Stimulated activated CD4-positive, alpha-beta T cell treated with anti-CD3 and anti-CD28 coated beads, TNF-alpha, amount 100 ng/mL, for 4 hours (primary cell): ENCODE measurements at places on chromosomes 7 and 10.

DNA sequence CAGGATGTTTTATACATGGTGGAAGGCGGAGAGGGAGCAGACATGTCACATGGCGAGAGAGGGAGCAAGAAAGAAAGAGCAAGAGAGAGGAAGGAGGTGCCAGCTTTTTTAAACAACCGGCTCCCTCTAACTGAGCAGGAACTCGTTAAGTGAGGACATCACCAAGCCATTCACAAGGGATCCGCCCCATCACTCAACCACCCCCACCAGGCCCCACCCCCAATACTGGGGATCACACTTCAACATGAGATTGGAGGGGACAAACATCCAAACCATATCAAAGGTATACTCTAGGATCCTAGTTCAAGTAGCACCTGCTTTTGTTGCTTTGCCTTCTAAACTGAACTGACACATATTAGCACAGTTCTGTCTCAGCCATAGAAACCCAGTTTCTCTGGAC is 141.9 kb upstream of the KLF14 start:
- no peak for DNase-seq

GRCh38 chr10:110168601-110169481 is 38.6 kb upstream of the MXI1 start:
- DNase-seq = no peak

- DNase-seq = no peak
These were observed 34.1 kb upstream of the NOBOX start for GRCh38 chr7:144437370-144438191.

DNA sequence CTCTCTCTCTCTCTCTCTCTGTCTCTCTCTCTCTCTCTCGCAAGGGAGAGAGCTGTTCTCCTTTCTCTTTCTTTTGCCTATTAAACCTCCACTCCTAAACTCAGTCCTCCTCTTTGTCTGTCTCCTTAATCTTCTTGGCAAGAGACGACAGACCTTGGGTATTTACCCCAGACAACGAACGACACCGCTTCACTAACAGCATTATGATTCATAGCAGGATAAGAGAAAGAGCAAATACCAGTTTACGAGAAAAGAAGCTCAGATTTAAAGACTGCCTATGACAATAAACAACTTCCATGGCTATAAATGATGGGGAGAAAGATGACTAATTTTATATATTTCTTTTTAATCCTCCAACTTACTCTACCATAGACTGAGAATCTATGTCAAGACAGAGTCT is 1396.5 kb upstream of the CELF2 start:
- no peak for DNase-seq

DNA sequence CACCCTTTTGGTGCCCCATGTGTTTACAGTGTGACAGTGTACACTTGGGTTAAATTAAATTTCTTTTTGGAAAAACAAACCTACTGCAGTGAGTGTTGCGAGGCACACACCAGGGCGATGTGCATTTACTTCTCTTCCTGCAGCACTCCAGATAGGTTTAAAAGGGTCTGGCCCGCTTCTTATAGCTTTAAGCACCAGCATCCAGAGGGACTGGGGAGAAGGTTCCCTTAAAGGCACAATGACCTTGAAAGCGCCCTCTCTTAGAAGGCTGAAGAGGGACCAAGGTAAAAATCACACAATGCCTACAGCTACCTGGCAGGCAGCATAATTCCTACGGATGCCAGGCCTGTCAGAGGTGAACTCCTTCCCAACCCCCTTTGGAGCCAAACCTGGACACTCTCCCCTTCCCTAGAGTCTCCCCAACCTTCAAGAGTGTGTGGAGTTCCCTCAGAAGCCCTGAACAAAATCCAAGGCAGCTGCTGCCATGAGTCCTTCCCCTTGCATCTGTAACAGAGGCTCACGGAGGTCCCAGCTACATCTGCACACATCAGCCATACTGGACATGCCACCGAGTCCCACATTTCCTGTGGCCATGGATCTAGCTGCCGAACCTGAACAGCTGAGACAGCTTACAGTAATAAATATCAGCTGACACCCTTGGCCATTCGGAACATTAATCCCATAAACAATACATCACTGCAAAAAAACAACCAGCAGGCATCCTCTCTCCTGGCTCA is 33.2 kb downstream of the TRIM8 start:
- DNase-seq = no peak

GRCh38 chr10:45487735-45488134 is 113.7 kb downstream of the ALOX5 start:
- DNase-seq = no peak

DNA sequence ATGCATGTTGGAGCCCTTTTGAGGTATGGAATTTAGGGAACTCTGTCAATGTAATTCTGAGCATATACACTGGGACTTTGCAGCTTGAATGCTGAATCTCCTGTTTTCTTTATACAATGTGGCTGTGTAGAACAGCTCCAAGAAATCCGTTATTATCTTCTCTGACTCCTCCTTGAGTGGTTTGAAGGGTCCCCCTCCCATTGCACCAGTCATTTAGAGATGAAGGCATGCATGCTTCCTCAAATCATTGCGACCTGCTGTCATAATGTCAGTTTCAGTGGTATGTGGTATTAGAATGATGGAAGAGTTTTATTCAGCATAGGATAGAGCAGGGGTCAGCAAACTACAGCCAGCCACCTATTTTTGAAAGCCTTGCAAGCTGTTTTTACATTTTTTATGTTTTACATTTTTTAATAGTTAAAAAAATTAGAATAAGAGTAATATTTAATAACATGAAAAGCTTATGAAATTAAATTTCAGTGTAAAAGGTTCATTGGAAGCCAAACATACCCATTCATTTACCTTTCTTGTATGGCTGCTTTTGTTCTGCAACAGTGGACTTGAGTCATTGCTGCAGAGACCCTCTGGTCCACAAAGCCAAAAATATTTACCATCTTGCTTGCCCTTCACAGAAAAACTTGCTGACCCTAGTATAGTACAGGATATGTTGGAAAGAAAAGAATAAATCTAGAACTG is 8.1 kb downstream of the STK17A start:
- no peak for DNase-seq
